Activated T-helper 2 cell treated with anti-CD3 and anti-CD28 coated beads, Interferon-gamma antibody, Interleukin-2, Interleukin-4, amounts not matched to agents 10 μg/mL and 5 μg/mL and 100 μg/mL, durations not matched to agents 14 hours and 24 hours and 36 hours (primary cell): ENCODE measurements at places on chromosomes 7 and 10. TPM values are rescaled to one million over a fixed set of nuclear protein-coding genes. Genes with fewer than 3 reads are reported as not detected.

GRCh38 chr7:31093282-31093681 lies 41.2 kb downstream of the ADCYAP1R1 start:
- no peak for DNase-seq

The CH25H gene
- not detected in 2 replicates for total RNA-seq

The ATRNL1 gene
- 0.50 and 0.87 TPM in 2 replicates for total RNA-seq

The C10orf95 gene
- total RNA-seq, result 0.32 TPM in 1 of 2 replicates, not detected in the other

The TMEM270 gene
- not detected in 2 replicates for total RNA-seq
